ENCODE measurements at places on chromosomes 1 and 21.

DNA sequence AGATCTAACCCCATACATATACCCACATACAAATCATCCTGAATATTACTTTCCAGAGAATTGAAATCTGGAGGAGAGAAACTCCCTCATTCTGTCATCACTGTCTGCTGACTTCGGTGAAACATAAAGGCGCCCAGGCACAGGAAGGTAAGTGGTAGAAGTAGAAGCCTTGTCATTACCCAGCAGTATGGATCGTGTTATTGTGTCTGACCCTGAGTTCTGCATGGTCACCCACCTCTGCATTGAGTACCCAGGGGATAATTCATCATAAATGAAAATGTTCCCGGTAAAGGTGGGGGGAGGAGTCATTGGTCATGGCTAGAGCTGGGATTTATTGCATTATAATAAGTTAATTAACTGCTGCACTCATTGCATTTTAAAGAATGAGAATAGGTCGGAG is 342.6 kb upstream of the PKN2 start:
- no peak for DNase-seq

GRCh38 chr1:155009221-155009711 is 6.7 kb downstream of the ZBTB7B start:
- no peak for DNase-seq

DNA sequence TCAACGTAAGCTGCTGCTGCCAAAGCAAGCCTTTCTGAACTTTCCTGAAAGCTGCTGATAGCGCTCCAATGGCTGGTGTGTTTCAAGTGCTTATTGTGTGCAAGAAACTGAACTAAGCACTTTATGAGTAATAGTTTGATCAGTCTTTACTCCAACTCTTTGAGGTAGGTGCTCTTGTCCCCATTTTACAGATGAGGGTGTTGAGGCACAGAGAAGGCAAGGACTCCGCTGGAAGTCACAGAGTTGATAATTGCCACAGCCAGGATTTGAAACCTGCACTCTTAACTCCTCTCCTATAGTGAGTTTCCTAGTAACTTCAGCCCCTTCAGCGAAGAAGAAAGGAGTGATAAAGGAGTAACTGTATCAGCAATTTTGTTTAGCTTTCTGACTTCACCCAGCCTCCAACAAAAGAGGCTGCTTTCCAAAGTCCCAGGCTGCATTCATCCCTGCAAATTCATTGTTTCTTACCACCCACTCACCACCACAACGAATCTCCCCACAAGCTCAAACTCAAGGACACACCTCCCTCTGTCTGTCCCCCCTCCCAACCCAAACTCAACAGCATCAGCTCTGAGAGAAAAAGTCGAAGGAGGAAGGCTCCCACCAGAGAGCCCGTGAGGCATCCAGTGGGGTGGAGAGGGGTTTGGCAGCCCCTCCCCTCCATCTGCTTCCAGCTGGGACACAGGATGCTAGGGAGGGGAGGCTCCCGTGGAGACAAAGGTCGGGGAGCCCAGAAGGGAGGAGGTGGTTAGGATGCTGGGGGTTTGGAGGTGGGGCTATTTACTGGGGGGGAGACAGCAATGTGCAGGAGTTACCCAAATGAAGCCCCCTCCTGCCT is 139.6 kb downstream of the NAV1 start:
- DNase-seq: no peak

DNA sequence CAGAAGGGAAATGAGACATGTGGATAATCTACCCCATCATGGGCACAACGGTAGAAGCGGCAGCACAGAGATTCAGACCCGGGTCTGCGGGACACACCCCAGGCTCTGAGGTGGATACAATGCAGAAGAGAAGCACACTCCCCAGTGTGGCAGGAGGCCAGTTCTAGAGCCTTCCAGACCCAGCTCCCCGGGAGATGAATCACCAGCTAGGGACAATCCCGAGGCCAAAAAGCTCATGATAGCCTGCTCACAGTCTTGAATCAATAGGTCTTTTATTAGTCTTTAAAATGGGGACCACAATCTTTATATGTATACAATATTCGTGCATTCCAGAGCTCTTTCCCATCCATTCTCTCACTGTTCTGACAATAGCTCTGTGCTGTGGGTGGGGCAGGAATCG is 57.3 kb upstream of the DIRAS3 start:
- peak; percentile 27 for DNase-seq

GRCh38 chr1:190320952-190321351 is 156.7 kb downstream of the BRINP3 start:
- peak; percentile 20 for DNase-seq

DNA sequence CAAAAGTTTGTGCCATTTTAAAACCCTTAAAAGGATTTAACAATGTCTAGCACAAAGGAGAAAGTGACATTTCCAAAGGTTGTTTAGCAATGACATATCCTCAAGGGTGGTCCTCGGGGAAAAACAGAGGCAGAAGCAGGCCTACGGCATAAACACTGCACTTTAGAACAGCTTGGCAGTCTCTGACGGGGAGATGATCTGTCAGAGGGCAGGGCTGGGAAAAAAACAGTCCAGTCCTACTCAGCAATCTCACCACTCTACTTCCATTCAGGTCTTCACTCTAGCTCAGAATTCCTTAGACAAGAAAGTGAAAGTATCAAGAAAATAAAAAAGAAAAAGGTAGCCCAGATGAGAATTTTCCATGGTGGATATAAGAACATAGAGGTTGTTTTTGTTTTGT is 4.1 kb downstream of the CRYZ start:
- DNase-seq: no peak

- peak; percentile 49 for DNase-seq
Measured at GRCh38 chr1:61561666-61562065, 163.3 kb downstream of the TM2D1 start.

DNA sequence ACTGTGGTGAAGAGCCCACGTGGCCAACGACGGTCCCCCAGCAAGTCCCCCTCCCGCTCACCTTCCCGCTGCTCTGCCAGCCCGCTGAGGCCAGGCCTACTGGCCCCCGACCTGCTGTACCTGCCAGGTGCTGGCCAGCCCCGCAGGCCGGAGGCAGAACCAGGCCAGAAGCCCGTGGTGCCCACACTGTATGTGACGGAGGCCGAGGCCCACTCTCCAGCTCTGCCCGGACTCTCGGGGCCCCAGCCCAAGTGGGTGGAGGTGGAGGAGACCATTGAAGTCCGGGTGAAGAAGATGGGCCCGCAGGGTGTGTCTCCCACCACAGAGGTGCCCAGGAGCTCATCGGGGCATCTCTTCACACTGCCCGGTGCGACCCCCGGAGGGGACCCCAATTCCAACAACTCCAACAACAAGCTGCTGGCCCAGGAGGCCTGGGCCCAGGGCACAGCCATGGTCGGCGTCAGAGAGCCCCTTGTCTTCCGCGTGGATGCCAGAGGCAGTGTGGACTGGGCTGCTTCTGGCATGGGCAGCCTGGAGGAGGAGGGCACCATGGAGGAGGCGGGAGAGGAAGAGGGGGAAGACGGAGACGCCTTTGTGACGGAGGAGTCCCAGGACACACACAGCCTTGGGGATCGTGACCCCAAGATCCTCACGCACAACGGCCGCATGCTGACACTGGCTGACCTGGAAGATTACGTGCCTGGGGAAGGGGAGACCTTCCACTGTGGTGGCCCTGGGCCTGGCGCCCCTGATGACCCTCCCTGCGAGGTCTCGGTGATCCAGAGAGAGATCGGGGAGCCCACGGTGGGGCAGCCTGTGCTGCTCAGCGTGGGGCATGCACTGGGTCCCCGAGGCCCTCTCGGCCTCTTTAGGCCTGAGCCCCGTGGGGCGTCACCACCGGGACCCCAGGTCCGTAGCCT is 46.8 kb downstream of the TRIM11 start:
- DNase-seq: no peak

- no peak for DNase-seq
Measured at GRCh38 chr1:203362720-203363025, 11.8 kb upstream of the FMOD start.

DNA sequence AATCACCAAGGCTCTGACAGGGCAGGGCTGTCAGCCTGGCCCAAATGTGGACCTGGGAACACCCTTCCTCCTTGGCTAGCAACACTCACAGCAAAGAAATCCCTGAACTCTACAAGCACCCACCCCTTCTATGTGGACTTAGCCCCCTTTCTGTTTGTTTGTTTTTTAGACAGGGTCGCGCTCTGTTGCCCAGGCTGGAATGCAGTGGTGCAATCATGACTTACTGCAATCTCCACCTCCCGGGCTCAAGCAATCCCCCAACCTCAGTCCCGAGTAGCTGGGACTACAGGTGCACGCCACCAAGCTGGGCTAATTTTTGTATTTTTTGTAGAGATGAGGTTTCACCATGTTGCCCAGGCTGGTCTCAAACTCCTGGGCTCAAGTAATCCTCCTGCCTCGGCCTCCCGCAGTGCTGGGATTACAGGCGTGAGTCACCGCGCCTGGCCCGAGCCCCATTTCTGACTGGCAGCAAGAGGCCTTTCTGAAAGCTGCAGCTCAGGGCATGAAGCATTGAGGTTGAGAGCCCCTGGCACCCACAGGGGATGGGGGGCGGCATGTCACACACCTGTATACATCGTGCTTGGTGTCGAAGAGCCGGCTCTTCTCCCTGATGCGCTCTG is 16.2 kb downstream of the RIPK4 start:
- no peak for DNase-seq

- DNase-seq: peak; percentile 99
Measured at GRCh38 chr1:228902781-228903433, 167.6 kb downstream of the RHOU start.

- peak; percentile 6 for DNase-seq
Measured at GRCh38 chr1:111441573-111442192, 7.4 kb downstream of the WDR77 start.

DNA sequence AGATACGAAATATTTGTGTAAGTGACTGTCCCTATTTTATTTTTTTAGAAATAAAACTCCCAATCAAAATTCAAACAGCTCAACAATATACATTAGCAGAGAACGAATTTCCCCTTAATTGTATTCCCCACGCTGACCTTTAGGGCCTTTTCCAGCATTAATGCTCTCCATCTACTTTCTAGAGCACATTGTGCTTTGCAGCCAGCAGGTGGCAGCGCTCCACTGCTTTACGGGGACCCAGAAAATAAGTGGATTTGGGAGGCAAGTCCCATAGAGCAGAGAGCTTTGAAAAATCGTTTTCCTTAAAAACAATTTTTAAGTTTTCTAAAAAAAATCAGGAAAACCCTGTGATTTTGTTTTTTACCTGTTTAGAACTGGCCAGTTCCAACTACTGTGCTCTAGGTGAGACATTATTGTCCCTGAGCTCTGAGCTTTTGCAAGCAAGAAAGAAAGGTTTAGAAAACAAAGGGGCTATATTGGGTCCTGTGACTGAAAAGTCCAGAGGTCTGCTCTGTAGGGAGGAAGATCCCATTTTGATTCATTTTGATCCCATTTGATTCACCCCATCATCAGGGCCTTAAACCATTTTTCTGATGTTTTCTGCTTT is 144.4 kb upstream of the ZNF644 start:
- peak; percentile 61 for DNase-seq

- no peak for DNase-seq
Measured at GRCh38 chr21:32338209-32338921, 39.7 kb downstream of the MRAP start.

GRCh38 chr1:51019811-51020210 is 49.8 kb downstream of the CDKN2C start:
- no peak for DNase-seq

Measured in fibroblast of skin of scalp (primary cell).